ENCODE measurements at places on chromosomes 7 and 10. TPM values are rescaled to one million over a fixed set of nuclear protein-coding genes. Genes with fewer than 3 reads are reported as not detected.

SLC18A2 gene
- under 0.01 TPM for total RNA-seq

GPR85 gene
- total RNA-seq: 1.3 TPM

DKK1 gene
- total RNA-seq: 134 TPM

PCLO gene
- 0.03 TPM for total RNA-seq

ZNF853 gene
- 0.99 TPM for total RNA-seq

PNLIP gene
- total RNA-seq: not detected

EXOC4 gene
- total RNA-seq: 151 TPM

SSBP1 gene
- total RNA-seq: 90.1 TPM

IFRD1 gene
- 107 TPM for total RNA-seq

MYO3A gene
- total RNA-seq: not detected

RNF148 gene
- total RNA-seq: 0.43 TPM

TMEM229A gene
- total RNA-seq: 0.07 TPM

LIMK1 gene
- 44.8 TPM for total RNA-seq

MUC12 gene
- 0.23 TPM for total RNA-seq

TFPI2 gene
- 59.6 TPM for total RNA-seq

PTPRZ1 gene
- 0.46 TPM for total RNA-seq

DCLRE1C gene
- total RNA-seq: 7.7 TPM

FAM25G gene
- total RNA-seq: not detected

PTN gene
- 13.2 TPM for total RNA-seq

SEMA3E gene
- 0.13 TPM for total RNA-seq

CYP3A7 gene
- total RNA-seq: not detected

SLF2 gene
- 24.4 TPM for total RNA-seq

SUN3 gene
- total RNA-seq: not detected

PRKAR2B gene
- total RNA-seq: 1.1 TPM

BMPER gene
- 18.8 TPM for total RNA-seq

SPACDR gene
- total RNA-seq: 0.96 TPM

LMBR1 gene
- 56.6 TPM for total RNA-seq

NPC1L1 gene
- 0.07 TPM for total RNA-seq

HTR5A gene
- total RNA-seq: not detected

KNDC1 gene
- 0.86 TPM for total RNA-seq

SLC39A12 gene
- not detected for total RNA-seq

ZNF789 gene
- 3.6 TPM for total RNA-seq

CTTNBP2 gene
- 1.2 TPM for total RNA-seq

CALML3 gene
- not detected for total RNA-seq

DENND2A gene
- total RNA-seq: 4.8 TPM

ABI1 gene
- 24.0 TPM for total RNA-seq

CPEB3 gene
- 1.1 TPM for total RNA-seq

TSPAN12 gene
- 5.2 TPM for total RNA-seq

EPO gene
- not detected for total RNA-seq

NPY gene
- total RNA-seq: 2.3 TPM

TRIM50 gene
- total RNA-seq: not detected

SYNPO2L gene
- not detected for total RNA-seq

THNSL1 gene
- 7.0 TPM for total RNA-seq

GCC1 gene
- total RNA-seq: 21.7 TPM

CROT gene
- 13.4 TPM for total RNA-seq

ATRNL1 gene
- total RNA-seq: 2.3 TPM

EVX1 gene
- not detected for total RNA-seq

GRM3 gene
- not detected for total RNA-seq

ANKRD7 gene
- total RNA-seq: 0.20 TPM

PTF1A gene
- total RNA-seq: not detected

SLC25A28 gene
- total RNA-seq: 16.2 TPM

HOXA13 gene
- total RNA-seq: not detected

ZNF800 gene
- 11.3 TPM for total RNA-seq

ASZ1 gene
- not detected for total RNA-seq

HTR7 gene
- total RNA-seq: 21.2 TPM

WDFY4 gene
- not detected for total RNA-seq

FXYD4 gene
- not detected for total RNA-seq

STEAP2 gene
- total RNA-seq: 45.2 TPM
